ENCODE measurements at places on chromosomes 6 and 20.

DNA sequence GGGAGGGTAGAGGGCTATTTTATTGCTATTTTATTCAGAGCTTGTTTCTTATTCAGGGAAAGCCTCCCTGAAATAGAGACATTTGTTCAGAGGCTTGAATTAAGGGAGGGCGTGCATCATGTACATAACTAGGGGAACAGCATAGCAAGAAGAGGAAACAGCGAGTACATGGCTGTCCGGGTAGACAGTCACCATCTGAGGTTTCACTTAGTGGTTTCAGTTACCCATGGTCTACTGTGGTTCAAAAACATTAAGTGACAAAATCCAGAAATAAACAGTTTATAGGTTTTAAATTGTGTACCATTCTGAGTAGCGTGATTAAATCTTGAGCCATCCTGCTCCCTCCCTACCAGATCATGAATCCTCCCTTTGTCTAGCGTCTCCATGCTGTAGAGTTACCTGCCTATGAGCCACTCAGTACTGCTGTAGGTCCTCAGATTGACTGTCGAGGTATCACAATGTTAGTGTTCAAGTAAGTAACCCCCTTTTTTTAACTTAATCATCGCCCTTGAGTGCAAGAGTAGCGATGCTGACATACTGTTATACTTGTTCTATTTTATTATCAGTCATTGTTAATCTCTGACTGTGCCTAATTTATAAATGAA, 791.5 kb downstream of the TFAP2A start:
- DNase-seq: no peak

- no peak for DNase-seq
Measured at GRCh38 chr6:41937861-41938574, 3.6 kb downstream of the CCND3 start.

DNA sequence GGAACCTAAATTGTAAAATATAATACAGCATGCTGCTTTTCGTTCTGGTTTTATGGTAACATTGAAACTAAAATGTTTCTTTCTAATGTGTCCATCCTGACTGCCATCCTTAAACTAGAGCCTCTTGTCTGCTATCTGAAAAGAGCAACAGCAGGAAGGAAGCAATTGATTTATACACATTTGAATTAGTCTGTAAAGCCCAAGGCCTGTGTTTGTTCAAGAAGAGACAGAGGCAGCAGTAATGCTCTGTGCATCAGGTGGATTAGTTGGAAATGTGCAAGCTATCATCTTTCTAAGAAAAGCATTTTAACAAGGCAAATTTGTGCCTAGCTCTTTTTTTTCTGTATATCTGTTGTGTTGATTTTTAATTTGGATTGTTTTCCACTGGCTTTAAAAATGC, 128.6 kb downstream of the SCAF8 start:
- no peak for DNase-seq

DNA sequence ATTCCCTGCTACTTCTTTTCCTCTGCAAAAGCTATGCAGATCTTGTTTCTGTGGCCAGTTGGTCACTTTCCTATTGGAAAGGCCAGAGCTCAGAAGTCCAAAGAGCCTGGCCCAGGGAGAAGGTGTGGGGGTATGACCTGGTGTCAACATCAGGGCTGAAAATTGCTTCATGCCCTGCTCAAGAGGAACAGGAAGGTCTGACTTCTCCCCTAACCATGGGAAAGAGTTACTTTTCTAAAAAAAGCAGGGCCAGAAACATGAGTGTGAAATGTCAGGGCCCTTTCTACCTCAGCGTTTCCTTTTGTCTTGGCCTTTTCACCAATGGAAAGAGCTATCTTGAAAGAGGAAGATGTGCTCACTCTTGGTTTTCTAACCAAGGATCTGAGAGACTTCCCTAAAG, 117.4 kb downstream of the MAFB start:
- DNase-seq: no peak

DNA sequence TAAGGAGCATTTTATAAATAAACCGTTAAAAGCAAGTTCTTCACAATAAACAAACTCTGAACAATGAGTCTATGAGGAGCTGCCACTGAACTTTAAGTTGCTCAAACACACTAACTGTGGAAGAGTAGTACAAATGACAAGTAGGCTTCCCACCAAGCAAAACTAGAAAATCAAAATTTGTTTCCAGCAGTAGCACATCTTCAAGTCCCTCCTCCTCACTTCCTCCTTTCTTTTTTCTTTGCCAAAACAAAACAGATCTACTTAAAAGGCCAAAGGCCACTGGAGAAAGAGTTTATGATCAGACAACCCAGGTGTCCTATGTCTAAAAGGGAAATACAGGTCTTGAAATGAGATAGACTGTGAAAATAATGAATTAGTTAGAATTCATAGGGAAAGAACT, 17.1 kb upstream of the FAM135A start:
- DNase-seq: no peak

Data from stimulated activated CD8-positive, alpha-beta memory T cell treated with anti-CD3 and anti-CD28 coated beads, Interleukin-15, amount 100 ng/mL, for 24 hours (primary cell).